NCI-H460 (cell line): ENCODE measurements at places on chromosomes 1 and 21.

DNA sequence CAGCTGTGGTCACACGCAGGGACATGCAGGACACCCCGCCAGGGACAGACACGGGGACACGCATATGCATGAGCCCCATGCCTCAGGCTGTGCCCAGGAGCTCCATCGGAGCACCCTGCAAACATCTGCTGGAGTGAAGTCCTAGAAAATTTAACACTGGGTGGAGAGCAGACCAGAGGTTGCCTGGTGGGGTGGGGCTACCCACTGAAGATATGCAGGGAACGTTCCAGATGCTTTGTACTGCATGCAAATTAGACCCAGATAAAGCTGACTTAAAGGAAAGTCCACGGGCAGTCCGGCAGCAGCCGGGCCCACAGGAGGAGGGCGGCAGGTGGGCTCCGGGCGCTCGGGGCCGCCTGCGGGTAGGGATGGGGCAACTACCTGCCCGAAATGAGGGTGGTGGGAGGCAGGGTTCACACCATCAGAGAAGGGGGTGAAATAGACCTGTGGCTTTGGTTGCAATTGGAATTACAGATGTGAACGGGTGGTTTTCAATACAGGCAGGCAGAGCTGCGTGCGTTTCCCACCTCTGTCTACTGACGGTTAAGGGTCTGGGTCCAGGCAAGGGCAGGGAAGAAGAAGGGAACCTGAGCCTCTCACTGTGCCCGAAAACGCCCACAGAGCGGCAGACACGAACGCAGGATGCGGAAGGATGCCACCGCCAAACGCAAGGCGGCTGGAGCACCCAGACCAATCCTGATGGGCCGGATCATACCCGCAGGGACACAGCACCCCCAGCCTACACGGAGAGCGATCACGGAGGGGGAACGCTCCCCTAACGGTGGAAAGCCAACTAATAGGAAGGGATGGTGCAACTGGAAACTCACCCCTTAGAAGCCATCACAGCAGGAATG lies 21.0 kb downstream of the CFAP74 start:
- no peak for DNase-seq

- DNase-seq = no peak
These were observed 3.7 kb downstream of the AKR7A3 start for GRCh38 chr1:19284881-19285280.

- no peak for DNase-seq
These were observed 43.2 kb upstream of the BACE2 start for GRCh38 chr21:41124641-41125201.

GRCh38 chr1:162364498-162364897 lies 12.2 kb downstream of the SPATA46 start:
- DNase-seq = no peak

DNA sequence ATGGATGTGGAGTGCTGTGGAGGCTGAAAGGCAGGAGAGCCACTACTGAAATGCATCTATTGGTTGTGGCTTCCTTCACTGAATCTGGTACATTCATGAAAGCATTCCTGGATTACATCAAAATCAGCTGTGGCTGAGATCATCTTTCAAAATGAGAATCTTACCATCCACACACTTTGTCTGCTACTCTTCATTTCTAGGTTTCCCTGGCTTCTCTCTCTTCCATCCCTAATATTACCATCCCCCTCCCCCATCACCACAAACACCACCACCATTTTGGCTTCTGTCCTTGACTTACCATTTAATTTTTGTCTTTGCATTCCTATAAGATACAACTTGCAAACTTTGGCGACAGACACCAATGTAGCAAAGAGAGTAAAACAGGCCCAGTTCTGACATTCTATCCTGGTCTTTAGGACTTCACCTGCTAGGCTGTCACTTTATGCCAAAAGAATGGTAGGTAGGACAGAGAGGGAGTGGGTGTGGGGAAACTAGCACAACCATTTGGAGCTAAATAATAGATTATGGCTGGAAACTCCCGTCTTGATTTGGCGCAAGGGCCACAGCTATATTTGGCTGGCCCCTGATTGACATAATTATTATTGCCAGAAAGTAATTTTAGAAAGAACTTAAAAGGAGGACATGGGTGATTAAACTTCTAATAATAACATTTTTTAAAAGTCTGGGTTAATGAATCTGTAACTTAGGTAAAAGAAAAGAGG lies 15.1 kb upstream of the DUSP10 start:
- DNase-seq = no peak

GRCh38 chr1:62335656-62336055 lies 16.4 kb upstream of the KANK4 start:
- no peak for DNase-seq

GRCh38 chr1:211933946-211934714 lies 101.2 kb downstream of the INTS7 start:
- DNase-seq = no peak

DNA sequence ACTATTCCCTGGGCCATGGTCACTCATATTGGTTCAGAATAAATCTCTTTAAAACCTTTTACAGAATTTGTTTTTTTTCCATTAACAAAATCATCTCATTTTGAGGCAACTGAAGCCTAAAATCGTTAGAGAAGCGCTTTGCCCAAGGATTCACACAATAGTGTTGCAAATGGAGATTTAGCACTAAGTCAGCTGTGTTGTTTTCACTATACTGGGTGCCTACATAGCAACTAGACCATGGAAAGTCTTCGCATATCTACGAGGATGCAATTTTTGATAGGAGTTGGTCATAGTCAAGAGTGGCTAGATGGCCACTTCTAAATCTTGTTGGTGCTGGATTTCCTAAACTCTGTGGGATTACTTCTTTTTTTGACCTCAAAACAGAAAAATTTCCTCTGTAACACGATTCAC lies 530 bp upstream of the TIPRL start:
- no peak for DNase-seq

DNA sequence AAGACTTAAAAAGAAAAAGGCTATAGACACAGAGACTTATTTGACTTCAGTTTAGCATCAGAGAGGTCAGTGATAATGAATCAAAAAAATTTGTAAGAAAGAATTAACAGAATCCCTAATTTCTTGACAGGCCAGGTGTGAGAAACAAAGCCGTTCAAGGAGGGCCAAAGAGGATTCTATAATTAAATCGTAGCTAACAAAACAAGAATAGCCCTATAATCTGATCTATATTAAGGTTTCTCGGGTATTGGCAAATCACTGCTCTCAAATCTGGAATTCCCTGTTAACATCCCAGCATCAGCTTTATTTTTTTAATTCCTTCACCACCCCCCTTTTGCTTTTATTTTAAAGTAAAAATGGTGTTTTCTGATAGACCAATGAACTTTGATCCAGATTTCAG lies 60.3 kb downstream of the PUM1 start:
- DNase-seq = no peak

DNA sequence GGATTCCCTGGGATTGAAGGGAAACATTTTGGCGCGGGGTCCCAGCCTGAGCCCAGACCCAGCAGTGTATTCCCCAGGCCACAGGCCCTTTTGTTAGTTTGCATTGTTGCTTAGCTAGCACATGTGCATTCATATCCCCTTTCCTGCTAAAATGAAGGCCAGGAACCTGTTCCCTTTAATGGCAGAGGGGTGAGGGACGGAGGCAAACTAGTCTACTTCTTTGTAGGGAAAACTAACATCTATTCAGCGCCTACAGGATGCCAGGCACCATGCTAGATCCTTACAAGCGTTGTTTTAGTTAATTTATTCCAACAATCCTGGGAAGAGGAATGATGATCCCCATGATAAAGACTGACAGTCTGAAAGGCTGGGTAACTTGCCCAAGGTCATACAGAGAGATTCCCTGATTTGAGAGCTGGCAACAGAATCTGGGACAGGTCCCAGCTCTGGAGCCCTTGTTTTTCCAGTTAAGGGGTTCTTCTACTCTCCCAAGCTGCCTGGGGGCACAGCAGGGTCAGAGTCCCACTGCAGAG lies 595 bp upstream of the E2F2 start:
- DNase-seq = no peak

- no peak for DNase-seq
These were observed 251.1 kb downstream of the CAMTA1 start for GRCh38 chr1:7036386-7036785.

GRCh38 chr1:218982482-218982881 lies 191.2 kb upstream of the LYPLAL1 start:
- no peak for DNase-seq

GRCh38 chr1:237672748-237673147 lies 218.0 kb downstream of the ZP4 start:
- peak; percentile 25 for DNase-seq

- no peak for DNase-seq
These were observed 4.9 kb upstream of the TENT5C start for GRCh38 chr1:117600966-117601365.

DNA sequence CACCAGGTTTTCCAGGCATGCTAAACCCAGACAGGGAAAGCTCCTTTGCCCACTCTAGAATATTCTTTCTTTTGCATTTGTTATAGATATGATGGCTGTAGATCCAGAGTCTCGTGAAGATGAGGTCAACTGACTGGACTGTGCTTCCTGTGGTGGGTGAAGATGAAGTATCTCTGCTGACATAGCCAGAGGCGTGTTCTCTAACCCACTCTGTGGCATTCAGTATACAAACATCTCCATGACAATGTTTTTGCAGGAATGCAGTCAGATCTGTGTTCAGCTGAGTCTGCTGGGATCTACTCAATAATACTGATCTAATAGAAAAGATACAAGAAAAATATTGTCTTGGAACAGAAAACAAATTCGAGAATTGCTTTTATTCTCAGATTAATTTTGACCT lies 11.3 kb downstream of the RWDD2B start:
- DNase-seq = no peak

DNA sequence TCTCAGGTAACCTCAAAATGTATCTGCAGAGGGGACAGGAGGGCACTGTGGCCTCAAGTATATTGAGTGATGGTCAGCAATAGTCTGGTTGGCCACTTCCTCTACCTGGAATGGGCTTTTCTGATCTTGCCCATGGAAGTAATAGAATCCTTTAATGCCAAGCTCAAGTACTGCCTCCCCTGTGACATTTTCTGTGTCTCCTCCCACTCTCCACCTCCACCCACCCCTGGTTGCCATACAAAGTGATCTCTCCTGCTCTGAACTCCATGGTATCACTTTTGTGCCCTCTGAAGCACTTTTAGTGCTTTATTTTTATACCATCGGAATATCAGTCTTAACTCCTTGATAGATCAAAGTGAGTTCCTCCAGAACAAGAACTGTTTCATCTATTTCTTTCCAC lies 9.2 kb upstream of the NOS1AP start:
- no peak for DNase-seq

GRCh38 chr1:147897029-147897752 lies 5.4 kb upstream of the GJA8 start:
- no peak for DNase-seq

GRCh38 chr1:86993269-86993985 lies 79.0 kb downstream of the HS2ST1 start:
- DNase-seq = peak; percentile 4

- no peak for DNase-seq
These were observed 941 bp upstream of the TBCE start for GRCh38 chr1:235366286-235366685.

GRCh38 chr1:116127123-116127847 lies 16.1 kb downstream of the MAB21L3 start:
- DNase-seq = no peak

DNA sequence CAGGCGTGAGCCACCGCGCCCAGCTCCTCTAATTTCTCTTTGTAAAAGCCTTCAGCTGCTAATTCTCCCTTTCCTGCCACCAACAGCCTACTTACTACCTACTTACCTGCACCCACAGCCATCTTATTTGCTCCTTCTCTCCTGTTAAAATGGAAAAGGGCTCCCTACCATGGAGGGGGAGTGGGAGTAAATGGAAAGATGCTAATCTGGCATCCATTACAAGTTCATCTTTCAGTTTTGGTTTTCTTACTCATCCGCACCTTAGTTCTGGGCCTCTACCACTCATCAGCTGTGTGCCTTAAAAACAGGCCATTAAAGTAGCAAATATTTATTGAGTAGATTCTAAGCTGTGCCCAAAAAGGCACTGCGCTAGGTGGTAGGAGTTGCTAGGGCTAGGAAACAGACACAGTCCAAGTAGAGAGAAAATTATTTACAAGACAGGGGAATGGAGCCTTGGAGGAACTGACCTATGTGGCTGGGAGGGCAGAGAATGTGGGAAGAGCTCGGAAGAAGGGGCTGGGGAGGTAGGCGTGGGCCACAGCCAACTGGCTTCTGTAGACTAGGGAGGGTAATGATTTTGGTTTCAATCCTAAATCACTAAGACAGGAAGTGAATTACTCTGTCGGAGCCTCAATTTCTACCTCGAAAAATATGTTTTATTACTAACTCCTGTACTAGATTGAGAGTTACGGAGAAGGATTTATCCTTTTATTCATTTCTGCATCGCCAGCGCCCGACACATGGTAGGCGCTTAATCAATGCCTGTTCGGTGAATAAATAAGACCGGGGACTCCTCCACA lies 685 bp upstream of the DDI2 start:
- DNase-seq = no peak

DNA sequence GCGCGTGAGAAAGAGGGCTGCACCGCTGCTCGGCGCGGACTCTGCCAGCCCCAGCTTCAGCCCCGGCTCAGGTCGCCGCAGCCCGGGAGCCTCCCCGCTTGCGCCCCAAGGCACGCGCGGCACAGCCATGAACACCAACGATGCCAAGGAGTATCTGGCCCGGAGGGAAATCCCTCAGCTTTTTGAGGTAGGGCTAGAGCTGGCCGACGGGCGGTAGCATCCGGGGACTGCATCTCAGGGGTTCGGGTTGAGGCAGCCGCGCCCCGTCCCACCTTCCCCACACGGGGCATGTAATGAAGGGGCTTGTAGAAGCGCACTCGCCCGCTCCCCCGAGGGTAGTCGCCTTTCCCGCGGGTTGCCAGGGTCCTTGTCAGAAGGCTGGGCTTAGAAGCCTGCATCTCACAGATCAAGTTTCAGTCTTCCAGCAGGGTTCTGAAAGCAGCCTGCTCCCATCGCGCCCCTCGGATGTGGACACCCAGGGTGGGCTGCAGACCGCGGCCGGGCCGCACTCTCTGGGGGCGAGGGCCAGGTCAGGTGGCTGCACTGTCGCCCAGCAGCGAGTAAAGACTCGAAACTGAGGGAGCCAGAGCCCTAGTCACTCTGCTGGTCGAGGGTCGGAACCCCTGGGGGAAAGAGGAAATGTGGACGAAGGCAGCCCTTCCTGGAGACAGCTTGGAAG lies 507 bp downstream of the AK5 start:
- DNase-seq = no peak

- DNase-seq = no peak
These were observed 52.3 kb upstream of the DUSP10 start for GRCh38 chr1:221794079-221794670.

- DNase-seq = no peak
These were observed 30.5 kb downstream of the OTUD7B start for GRCh38 chr1:149979972-149980540.

DNA sequence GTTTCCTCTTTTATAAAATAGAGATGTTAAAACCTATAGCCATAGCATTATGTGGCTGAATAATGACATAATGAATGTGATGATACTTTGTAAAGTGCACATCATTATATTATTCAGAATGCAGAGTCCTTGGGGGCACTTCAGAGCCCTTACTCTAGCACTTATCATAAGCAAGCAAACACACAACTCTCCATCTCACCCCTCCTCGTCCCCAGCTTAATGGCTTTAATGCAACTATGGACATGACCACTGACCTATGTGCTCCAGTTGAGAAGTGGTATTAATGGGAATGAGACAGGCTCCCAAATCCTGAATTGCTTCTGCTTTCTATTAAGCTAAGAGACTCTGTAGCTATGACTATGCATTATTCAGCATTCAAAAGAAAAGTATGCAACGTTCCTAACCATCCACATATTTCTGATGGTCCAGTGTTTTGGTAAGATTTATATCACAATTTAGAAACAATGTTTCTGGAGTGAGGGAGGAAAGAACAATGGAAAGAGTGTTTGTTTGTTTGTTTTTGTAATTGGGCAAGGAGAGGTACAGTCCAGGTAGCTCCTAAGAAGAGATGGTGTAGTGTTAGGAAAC lies 194.0 kb upstream of the PLXNA2 start:
- DNase-seq = no peak
